Activated CD4-positive, alpha-beta T cell treated with anti-CD3 and anti-CD28 coated beads, Interleukin-2, amount 10 ng/mL, durations not matched to agents 7 days and 5 days (primary cell): ENCODE measurements at places on chromosomes 12 and 14.

- no peak for DNase-seq
Observed at GRCh38 chr12:76144245-76144549, 59.7 kb upstream of the NAP1L1 start.

DNA sequence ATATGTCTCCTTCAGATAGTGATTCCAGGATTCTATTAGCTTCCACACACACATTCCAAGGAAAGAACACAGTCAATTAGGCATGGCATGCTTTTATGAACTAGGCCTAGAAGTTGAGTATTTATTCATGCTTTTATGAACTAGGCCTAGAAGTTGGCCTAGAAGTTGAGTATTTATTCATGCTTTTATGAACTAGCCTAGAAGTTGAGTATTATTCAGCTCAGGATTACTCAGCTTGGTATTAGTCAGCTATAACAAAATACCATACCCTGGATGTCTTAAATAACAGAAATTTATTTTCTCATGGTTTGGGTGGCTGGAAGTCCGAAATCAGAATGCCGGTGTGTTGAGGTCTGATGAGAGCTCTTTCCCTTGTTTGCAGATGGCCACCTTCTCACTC lies 442.7 kb upstream of the FLRT2 start:
- no peak for DNase-seq

GRCh38 chr12:15522574-15523187 lies 200.4 kb downstream of the PTPRO start:
- DNase-seq = no peak

- no peak for DNase-seq
Observed at GRCh38 chr12:31316891-31317290, 9.1 kb downstream of the SINHCAF start.

DNA sequence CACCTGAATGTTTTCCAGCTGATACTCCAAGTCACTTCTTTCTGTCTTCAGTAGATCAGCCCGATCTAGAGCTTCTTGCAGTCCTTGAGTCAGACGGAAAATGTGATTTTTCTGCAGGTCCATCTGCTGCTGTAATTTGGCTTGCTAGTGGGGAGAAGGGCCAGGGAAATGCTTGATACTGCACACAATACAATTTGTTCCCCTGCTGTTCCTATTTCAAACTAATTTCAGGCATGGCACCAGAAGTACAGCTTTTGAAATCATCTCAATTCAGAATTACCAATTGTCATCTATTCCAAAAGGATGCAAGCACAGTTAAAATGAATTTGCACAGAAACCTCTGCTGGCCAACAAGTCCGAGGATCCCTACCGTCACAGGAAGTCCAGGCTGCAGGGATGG lies 53.4 kb downstream of the PRKAB1 start:
- DNase-seq = no peak

- DNase-seq = no peak
Observed at GRCh38 chr14:79862045-79862444, 349.3 kb downstream of the DIO2 start.
